Natural killer cell (primary cell): ENCODE measurements at places on chromosomes 4 and X. TPM values are rescaled to one million over a fixed set of nuclear protein-coding genes. Genes with fewer than 3 reads are reported as not detected.

The GAGE12E gene
- not detected for total RNA-seq

The LRBA gene
- total RNA-seq, result 72.1 TPM

The CYTL1 gene
- 1.9 TPM for total RNA-seq

The ASB12 gene
- total RNA-seq, result 0.58 TPM

The TMSB15B gene
- 3.8 TPM for total RNA-seq

The PRRG1 gene
- total RNA-seq, result not detected

The GLRA3 gene
- not detected for total RNA-seq

The TCEAL6 gene
- total RNA-seq, result not detected

The SOX3 gene
- total RNA-seq, result not detected

The PGAM4 gene
- not detected for total RNA-seq

The ENPEP gene
- not detected for total RNA-seq

The IQSEC2 gene
- total RNA-seq, result 3.9 TPM

The TMPRSS11A gene
- total RNA-seq, result not detected

The DMD gene
- total RNA-seq, result not detected

The TDO2 gene
- total RNA-seq, result not detected
